ENCODE measurements at places on chromosomes 4 and X. TPM values are rescaled to one million over a fixed set of nuclear protein-coding genes. Genes with fewer than 3 reads are reported as not detected.
A peak's percentile ranks its signal among the peaks of the same experiment; 100 is the strongest.

CTAG1A gene
- total RNA-seq, result not detected

RWDD4 gene
- 12.9 TPM for total RNA-seq

STK26 gene
- total RNA-seq, result 57.6 TPM

GPR82 gene
- total RNA-seq, result not detected

- DNase-seq, result no peak
These were observed 42.2 kb upstream of the DHRSX start for GRCh38 chrX:2542826-2543521.

DNA sequence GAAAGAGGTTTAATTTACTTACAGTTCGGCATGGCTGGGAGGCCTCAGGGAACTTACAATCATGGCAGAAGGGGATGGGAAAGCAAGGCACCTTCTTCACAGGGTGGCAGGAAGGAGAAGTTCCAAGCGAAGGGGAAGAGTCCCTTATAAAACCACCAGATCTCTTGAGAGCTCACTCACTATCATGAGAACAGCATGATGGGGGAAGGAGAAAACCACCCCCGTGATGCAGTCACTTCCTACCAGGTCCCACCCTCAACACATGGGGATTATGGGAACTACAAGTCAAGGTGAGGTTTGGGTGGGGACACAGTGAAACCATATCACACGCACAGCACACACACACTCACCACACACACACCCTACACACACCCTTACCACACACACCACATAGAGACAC lies 104.3 kb downstream of the DCTD start:
- no peak for DNase-seq

- DNase-seq, result no peak
These were observed 153.7 kb downstream of the TBCK start for GRCh38 chr4:106162278-106162677.

GRCh38 chrX:29518100-29518499 lies 697.3 kb upstream of the MAGEB2 start:
- no peak for DNase-seq

GRCh38 chr4:158313566-158313965 lies 103.3 kb downstream of the TMEM144 start:
- no peak for DNase-seq

DNA sequence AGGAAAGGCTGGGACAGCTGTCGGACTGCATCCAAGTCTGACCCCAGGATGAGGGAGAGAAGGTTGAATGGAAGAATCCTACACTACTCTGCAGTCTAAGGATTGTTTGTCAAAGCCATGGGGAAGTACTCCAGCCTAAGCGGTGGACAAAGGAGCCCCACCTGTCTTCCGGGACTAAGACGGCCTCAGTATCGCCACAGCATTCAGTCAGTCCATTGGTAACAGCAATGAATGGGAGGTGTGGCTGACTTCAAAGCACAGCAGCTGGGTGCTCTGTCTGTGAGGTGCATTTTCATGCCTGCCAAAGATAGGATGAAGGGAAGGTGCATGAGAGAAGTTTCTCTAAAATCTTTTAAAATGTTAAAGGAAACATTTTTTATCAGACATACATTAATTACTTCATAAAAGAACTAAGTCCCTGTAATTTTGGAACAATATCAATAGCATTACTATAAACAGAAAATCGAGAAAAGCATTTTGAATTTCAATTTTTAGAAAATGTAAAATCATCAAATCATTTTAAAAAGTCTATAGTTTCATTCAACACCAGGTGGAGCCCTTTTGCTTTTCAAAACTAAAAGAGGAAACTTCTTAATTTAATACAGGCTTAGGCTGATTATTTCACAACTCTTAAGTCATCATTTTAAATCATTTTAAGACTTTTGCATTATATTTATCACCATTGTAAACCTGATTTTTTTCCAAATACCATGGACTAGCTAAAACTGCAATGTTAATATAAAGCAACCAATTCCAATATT lies 27.6 kb upstream of the INTU start:
- no peak for DNase-seq

DNA sequence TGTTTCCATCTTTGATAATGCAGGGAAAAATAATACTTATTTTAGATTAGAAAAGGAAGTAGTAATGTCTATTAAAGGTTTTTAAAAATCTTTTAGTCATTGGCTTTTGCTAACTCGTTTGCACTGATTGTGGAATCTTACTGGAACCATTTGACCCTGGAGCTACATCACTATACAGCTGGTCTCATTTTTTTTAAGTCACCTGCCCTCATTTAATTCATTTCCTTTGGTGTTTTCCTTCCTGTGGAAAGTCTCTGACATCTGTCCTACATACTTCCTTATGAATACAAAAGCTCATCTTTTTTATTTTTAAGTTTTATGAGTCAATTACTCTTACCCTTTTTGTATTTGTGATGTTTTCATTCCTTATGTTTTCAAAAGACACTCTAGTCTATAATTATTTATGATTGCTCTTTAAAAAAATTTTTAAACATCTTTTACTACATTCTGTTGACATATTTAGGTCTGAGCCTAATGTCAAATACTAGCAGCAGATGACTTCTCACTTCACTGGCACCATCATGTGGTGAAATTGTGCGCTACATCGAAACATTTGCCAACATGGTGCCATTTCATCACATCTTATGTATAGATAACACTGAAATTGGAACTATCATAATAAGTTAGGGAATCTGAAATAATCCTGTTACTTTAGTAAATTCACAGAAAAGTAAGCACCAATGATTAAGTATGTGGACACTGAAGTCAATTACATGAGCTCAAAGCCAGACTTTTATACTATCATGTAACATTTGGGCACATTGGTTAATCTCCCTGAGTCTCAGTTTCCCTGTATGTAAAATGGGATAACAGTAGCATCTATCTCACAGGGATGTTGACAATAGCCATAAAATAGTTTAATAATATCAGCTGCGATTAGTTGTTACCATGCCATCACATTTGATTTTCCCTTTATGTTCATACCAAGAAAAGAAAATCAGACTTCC lies 9.4 kb upstream of the MMAA start:
- peak; percentile 54 for DNase-seq

DNA sequence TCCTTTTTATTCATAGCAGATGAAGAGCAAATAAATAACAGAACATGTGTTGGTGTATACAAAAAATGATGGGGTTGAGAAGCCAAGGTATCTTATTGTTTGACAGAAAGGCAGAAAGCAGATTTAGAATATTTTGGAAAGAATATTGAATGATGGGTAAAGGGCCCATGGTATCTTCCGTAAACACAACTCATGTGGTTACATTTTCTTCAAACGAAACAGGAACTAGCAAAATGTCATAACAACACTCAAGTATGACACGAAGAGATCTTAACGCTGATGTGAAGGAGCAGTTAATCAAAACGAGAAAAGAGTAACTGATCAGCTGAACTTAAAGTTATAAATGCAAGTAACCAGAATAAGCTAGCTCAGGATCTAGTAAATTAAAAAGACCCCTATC lies 195.7 kb upstream of the GK2 start:
- DNase-seq, result no peak

DNA sequence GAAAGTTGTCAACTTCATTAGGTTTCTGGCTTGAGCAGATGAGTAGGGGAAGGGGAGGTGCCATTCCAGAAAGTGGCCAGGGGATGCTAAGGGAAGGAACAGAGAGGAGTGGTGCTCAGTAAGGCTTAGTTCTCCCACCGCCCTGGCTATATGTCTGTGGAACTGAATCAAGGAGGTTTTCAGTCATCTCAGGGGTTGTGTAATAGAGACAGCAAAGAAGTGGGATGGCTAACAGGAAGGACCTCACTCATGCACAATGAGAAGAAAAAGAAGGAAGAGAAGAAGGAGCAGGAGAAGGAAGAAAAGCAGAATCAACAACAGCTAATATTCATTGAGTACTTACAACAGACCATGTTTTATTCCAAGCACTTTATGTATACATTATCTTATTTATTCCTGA lies 368.7 kb downstream of the MID1IP1 start:
- no peak for DNase-seq

- DNase-seq, result no peak
These were observed 58.6 kb downstream of the ELOVL6 start for GRCh38 chr4:110139815-110140214.

DNA sequence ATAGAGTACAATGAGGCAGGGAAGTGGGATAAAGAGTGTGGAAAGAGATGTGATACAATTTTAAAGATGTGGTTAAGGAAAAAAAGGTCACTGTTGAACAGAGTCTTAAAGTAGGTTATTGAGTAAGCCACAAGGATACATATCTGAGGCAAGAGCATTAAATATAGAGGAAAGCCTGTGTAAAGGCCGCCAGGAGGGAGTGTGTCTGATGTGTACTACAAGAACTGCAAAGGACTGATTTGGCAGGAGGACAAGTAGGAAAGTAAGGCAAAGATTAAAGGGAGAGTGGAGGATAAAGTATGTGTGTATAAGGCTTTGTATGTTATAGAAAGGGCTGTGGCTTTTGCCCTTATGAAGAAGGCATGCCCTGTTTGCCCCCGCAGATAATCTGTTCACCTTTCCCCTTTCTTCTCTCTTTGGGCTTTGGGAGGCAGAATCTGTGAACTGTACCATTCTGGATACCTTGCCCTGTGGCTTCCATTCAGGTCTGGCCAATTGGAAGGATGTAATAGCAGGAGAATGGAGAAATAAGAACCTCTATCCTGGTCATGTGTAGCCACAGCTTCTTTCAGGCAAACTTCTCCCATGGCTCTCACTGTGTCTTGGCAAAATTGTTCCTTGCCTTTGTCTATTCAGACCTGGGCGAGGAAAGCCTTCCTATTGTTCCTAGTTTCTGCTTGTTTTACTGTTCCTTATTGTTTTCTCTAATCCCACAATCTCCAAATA lies 68.9 kb upstream of the FAM47B start:
- no peak for DNase-seq

- DNase-seq, result no peak
These were observed 102.8 kb downstream of the FRMPD4 start for GRCh38 chrX:12241026-12241425.

GRCh38 chr4:42478946-42479345 lies 81.7 kb downstream of the SHISA3 start:
- no peak for DNase-seq

- no peak for DNase-seq
These were observed 36.1 kb upstream of the OTUD4 start for GRCh38 chr4:145216535-145216934.

DNA sequence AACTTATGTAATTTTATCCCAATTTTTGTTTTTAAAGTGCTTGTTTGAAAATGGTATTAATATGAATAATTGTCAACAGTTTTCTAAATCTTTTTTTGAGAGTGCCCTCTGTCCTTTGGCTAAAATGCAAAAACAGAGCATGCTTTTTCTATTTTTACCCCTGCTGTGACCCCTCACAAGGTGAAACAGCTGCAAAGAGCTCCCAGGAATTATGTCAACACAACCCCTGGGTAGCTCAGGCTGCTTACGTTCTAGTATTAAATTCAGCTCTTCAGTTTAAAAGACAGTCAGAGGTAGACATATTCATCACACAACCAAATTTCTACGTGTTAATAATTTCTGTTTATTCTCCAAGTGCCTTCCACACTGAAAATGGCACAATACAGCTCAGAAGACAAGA lies 367.5 kb downstream of the PRDM5 start:
- DNase-seq, result no peak

DNA sequence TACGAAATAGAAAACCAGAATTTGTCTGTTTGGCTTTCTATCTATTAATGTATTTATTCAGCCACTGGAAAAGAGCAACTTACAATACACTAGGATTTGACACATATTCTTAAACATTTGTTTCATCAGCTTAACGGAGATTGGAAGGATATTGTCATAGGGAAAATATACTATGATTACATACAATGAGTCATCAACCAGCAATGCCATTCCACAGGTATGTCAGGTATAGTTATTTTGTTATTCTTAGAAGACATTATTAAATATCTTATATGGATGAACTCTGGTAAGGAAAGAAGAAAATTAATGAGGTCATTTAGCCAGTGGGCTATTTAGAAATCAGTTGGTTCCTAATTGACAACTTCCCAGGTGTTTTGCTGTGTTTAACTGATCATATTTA lies 926.6 kb downstream of the STIM2 start:
- no peak for DNase-seq

DNA sequence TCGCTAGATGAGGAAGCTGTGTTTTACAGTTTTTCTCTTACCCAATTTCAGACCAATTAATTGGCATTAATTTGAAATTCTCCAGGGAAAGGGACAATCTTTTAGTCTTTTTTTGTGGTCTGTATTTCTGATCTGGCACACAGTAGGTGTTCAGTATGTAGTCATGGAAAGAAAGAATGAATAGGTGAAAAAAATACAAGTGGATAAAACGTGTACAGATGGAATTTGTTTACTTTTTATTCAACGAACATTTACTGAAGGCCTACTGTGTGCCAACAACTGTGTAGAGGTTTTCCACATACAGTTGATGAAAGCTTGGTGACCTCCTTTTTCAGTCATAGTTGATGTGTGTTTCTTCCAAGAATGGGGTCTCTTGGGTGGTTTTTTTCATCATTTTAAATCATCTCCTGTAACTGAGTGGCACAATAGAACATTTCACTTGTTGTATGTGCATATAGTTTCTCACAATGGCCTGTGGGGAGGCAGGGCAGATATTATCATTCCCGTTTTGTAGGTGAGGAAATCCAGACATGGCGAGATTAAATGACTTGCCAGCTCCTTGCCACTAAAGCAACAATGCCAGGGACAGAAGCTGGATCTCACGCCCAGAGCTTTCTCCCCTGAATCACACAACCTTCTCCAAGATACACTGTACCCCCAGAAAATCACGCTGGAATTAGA lies 102.4 kb downstream of the CEP135 start:
- DNase-seq, result no peak

- DNase-seq, result no peak
These were observed 30.3 kb downstream of the MAGEA1 start for GRCh38 chrX:153209347-153209746.

DNA sequence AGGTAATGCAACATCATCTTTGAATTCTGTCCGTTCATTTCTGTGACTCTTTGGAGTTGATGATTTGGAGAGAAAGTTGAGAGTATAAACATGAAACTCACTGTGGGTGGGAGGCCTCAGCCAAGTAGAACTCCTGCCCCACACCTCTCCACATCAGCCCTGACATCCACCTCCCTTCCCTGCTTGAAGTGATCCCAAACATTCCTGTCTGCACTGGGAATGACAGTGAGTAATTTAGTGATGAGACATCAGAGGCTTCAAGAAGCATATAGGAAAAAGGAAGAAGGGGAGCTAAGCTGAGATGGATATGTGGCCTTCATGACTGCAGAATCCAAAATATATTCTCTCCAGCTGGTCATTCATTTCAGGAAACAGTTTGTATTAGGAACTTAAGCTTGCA lies 151.8 kb downstream of the SPATA18 start:
- DNase-seq, result no peak

Data from naive thymus-derived CD8-positive, alpha-beta T cell (primary cell).